Stimulated activated CD4-positive, alpha-beta T cell treated with anti-CD3 and anti-CD28 coated beads, TNF-alpha, amount 100 ng/mL, for 1 hour (primary cell): ENCODE measurements at places on chromosomes 1 and 21.

- DNase-seq: no peak
Measured at GRCh38 chr21:36672737-36673136, 26.2 kb upstream of the SIM2 start.

- no peak for DNase-seq
Measured at GRCh38 chr1:186775036-186775435, 53.7 kb upstream of the PLA2G4A start.

GRCh38 chr21:45977396-45977795 lies 4.2 kb upstream of the COL6A1 start:
- DNase-seq: no peak

GRCh38 chr1:116208136-116208535 lies 96.9 kb downstream of the MAB21L3 start:
- DNase-seq: no peak

DNA sequence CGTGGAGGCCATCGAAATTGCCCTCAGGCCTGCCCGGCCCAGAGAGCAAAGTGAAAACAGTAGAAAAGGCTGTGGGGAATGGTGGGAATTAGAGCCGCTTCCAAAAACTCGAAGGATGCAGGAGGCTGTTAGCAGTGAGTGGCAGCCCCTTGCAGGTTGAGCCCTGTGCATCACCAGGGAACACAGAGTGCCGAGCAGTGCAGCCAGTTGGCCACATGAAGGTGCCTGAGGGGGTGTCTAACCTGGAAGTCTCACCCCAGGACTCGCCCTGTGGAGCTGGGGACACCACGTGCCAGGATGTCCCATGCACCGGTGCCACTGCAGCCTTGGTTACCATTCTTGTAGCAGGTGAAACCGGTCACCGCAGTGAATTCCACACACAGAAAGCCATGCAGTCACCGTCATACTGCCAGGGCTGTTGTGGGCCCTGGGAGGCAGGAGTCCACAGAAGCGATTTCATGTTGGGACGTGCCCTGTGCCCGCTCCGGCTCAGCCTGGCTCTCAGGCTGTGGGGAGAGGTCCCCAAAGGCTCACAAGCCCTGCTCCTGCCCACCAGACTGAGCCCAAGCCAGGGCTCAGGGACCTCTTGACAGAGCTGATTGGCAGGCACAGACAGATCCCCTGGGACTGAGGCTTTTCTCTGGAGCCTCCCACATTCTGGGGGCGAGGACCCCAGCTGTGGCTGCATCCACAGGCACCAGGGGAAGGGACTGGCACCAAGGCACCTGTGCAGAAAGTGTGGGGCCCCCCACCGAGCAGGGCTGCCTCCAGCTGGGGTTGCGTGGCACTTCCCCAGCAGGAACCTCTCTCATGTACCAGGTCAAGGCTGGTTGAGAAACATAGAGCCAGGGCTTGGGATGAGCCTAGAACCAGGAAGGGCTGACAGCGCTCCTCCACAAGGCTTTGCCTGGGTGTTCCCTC lies 16.7 kb upstream of the ACTRT2 start:
- DNase-seq: no peak

- no peak for DNase-seq
Measured at GRCh38 chr1:109827986-109828385, 64.3 kb upstream of the EPS8L3 start.

GRCh38 chr1:34874296-34874952 lies 14.9 kb upstream of the SMIM12 start:
- DNase-seq: no peak

GRCh38 chr1:19616489-19616888 lies 27.6 kb upstream of the NBL1 start:
- DNase-seq: no peak

- DNase-seq: no peak
Measured at GRCh38 chr1:195738966-195739650, 869.1 kb downstream of the KCNT2 start.

DNA sequence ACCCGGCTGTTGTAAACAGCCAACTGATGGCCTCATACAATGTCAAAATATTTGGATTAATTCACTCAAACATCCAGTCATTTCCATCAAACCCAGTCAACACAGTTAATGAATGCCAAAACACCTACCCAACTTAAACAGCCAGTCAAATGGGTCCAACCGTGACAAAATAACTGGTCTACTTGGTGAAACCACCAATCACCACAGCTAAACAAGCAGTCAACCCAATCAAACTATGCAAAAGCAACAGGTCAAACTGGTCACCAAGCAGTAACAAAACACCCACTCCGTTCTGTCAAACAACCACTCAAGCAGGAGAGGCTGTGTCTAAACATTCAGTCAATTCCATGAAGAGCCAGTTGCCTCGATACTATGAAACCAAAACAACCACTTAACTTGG lies 119.2 kb downstream of the FOXD2 start:
- DNase-seq: no peak

GRCh38 chr1:167291539-167292185 lies 71.0 kb downstream of the POU2F1 start:
- no peak for DNase-seq

DNA sequence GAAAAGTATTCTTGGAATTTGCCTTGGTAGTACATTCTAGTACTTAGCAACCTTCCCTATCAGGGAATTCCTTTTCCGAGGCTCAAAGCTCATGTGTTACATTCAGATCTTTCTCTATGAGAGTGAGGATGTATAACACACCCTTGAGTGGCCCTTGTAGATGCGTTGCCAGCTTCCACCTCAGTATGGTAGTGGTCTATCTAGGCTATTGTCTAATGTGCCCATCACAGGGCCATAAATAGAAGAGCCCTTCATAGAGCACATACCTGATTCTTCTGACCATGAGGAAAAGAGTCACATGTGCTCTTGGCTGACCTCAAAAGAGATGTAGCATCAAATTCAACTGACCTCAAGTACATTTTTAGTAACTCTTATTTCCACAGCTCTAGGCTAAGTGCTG lies 14.0 kb upstream of the ZC3H11B start:
- no peak for DNase-seq

GRCh38 chr21:38909109-38909508 lies 103.4 kb downstream of the ETS2 start:
- DNase-seq: no peak

DNA sequence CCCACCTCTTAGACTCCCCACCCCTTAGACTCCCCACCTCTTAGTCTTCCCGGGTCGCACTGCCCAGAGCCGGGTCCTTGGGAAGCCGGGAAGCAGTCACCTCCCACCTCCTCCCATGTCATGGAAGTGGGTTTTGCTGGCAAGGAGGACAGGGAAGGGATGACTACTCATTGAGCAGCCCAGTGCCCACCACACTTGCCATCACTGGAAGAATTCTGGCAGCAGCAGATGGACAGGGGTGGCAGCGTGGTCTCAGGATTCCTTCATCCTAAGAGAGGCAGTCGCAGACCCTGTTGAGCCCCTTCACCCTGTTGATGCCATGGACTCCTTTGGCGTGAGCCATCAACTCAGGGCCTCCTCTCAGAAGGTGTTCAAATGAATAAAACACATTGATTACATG lies 140.8 kb downstream of the PGBD5 start:
- no peak for DNase-seq

DNA sequence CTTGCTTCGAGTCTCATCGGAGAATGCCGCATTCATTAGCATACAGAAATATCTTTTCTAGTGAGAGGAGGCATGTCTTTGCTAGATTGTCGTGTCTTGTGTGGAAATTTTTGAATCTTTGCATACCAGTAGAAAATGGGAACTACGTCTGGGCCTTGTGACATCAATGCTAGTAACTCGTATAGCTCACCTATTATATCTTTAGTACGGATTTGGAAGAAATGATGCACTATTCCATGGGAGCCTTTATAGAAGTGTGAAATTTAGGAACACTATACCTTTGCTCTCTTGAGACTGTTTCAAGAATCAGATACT lies 835 bp downstream of the UHMK1 start:
- DNase-seq: no peak

DNA sequence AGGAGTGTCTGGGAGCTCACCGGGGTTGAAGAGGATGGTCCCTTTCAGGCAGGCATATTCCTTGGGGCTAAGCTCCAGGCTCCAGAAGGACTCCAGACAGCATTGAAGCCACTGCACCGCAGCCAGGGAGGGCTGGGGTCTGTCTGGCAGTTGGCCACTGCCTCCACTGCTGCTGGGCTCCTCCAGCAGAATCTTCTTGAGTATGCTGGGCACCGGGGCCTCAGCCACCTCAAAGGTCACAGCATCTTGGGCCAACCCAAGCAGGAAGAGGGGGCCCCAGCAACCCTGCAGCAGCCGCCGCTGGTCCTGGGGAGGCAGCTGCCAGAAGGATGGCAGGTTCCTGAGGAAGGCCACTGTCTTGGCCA lies 404 bp downstream of the NR0B2 start:
- no peak for DNase-seq
